Activated CD4-positive, alpha-beta memory T cell treated with anti-CD3 and anti-CD28 coated beads, Interleukin-2, amount 10 ng/mL, durations not matched to agents 7 days and 5 days (primary cell): ENCODE measurements at places on chromosomes 12 and 14. TPM values are rescaled to one million over a fixed set of nuclear protein-coding genes. Genes with fewer than 3 reads are reported as not detected.

Gene PLXNC1
- 27.0 TPM for total RNA-seq

GRCh38 chr14:104076743-104077142, 8.8 kb upstream of the ASPG start:
- no peak overlapping the region for H3K27ac ChIP-seq
- no peak for DNase-seq
- peaks cover 1% of the 10 kb centered on the region for H3K27me3 ChIP-seq
- H3K4me1 ChIP-seq = peaks cover 26% of the 10 kb centered on the region
- H3K36me3 ChIP-seq = peaks cover 11% of the 10 kb centered on the region

DNA sequence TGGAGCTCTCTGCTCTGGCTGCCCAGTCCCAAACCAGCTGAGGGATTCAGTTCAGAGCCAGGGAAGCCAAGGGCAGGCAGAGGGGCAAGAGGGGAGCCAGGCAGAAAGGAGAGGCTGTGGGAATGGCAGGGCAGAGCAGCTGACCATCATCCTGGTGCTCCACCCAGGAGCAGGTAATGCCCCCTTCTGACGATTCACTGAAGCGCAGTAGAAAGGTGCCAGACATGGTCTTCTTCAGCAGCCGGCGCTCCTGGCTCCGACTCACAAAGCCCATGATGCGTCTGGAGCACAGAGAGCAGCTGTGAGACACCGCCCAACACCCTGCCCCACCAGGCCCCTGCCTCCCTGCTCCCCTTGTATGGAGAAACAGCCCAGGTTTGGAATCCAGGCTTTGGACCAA, 8.0 kb downstream of the IL23A start:
- no peak overlapping the region for H3K27ac ChIP-seq
- no peak overlapping the region for H3K4me3 ChIP-seq
- H3K27me3 ChIP-seq = no peaks in the 10 kb centered on the region
- peaks cover 2% of the 10 kb centered on the region for H3K4me1 ChIP-seq
- no peak for DNase-seq

Gene OS9
- 152 TPM for total RNA-seq

- no peak overlapping the region for H3K27ac ChIP-seq
- H3K4me3 ChIP-seq = no peak overlapping the region
- no peak for DNase-seq
- no peaks in the 10 kb centered on the region for H3K36me3 ChIP-seq
- no peaks in the 10 kb centered on the region for H3K4me1 ChIP-seq
Observed at GRCh38 chr12:31603546-31604009, 12.6 kb upstream of the DENND5B start.
